ENCODE measurements at places on chromosomes 16 and 17. TPM values are rescaled to one million over a fixed set of nuclear protein-coding genes. Genes with fewer than 3 reads are reported as not detected.

GRCh38 chr17:19292377-19292711 lies 55.2 kb downstream of the EPN2 start:
- H3K36me3 ChIP-seq = no peaks in the 10 kb centered on the region
- no peak for DNase-seq
- H3K4me1 ChIP-seq = peaks cover 20% of the 10 kb centered on the region
- H3K4me3 ChIP-seq = no peak overlapping the region
- H3K27me3 ChIP-seq = peaks cover 6% of the 10 kb centered on the region

The TSPOAP1 gene
- total RNA-seq = 0.87 TPM

GRCh38 chr16:86048882-86049585 lies 150.1 kb downstream of the IRF8 start:
- peaks cover 49% of the 10 kb centered on the region for H3K27me3 ChIP-seq
- H3K4me1 ChIP-seq = no peaks in the 10 kb centered on the region
- DNase-seq = no peak
- no peaks in the 10 kb centered on the region for H3K36me3 ChIP-seq
- H3K4me3 ChIP-seq = no peak overlapping the region

GRCh38 chr16:87365021-87365713 lies 18.4 kb downstream of the FBXO31 start:
- no peak overlapping the region for H3K4me3 ChIP-seq
- H3K27ac ChIP-seq = no peak overlapping the region
- peaks cover 35% of the 10 kb centered on the region for H3K4me1 ChIP-seq
- no peak for DNase-seq
- no peaks in the 10 kb centered on the region for H3K36me3 ChIP-seq
- no peaks in the 10 kb centered on the region for H3K27me3 ChIP-seq

- no peaks in the 10 kb centered on the region for H3K4me1 ChIP-seq
- H3K4me3 ChIP-seq = no peak overlapping the region
- H3K27me3 ChIP-seq = peaks cover 3% of the 10 kb centered on the region
- DNase-seq = no peak
Measured at GRCh38 chr17:77193653-77194052, 52.9 kb downstream of the SEC14L1 start.

DNA sequence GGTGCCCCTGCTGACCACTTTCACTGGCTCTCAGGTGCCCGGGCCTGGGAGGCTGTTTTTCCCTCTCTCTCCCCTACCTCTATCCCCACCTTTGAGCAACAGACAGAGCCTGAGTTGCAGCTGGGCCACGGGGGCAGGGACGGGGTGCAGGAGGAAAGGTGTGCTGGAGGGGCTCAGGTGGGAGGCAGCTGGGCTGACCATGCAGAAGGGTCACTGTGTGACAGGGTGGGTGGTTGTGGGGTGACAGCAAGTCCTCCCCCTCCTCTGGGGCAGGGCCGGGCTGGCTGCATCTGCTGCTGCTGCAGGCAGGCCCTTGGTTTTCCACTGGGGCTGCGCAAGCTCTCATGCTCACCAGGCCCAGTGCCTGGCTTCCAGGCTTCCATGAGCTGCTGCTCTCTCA lies 6.6 kb downstream of the ZNF319 start:
- peaks cover 10% of the 10 kb centered on the region for H3K4me1 ChIP-seq
- no peak overlapping the region for H3K27ac ChIP-seq
- no peaks in the 10 kb centered on the region for H3K36me3 ChIP-seq
- DNase-seq = no peak
- H3K27me3 ChIP-seq = no peaks in the 10 kb centered on the region

DNA sequence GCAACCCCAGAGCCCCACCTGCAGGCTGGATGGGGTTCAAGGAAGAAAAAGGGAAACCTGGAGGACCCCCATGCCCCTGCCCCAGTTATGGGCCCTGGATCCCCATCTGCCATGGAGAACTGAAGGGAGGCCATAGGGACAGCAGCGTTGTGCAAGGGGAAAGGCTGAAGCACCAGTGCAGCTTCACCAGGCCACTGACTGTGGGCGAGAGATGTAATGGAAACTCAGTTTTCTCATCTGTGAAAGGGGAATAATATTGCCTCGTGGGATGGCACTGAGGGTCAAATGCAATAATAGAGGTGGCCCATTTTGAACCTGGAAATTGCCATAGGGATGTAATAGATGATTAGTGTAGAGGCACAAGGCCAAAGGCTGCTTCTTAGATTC lies 9.9 kb upstream of the TSPOAP1 start:
- peak overlapping the region; percentile 81 for H3K4me3 ChIP-seq
- H3K4me1 ChIP-seq = peaks cover 51% of the 10 kb centered on the region
- H3K27me3 ChIP-seq = peaks cover 2% of the 10 kb centered on the region
- no peaks in the 10 kb centered on the region for H3K36me3 ChIP-seq

DNA sequence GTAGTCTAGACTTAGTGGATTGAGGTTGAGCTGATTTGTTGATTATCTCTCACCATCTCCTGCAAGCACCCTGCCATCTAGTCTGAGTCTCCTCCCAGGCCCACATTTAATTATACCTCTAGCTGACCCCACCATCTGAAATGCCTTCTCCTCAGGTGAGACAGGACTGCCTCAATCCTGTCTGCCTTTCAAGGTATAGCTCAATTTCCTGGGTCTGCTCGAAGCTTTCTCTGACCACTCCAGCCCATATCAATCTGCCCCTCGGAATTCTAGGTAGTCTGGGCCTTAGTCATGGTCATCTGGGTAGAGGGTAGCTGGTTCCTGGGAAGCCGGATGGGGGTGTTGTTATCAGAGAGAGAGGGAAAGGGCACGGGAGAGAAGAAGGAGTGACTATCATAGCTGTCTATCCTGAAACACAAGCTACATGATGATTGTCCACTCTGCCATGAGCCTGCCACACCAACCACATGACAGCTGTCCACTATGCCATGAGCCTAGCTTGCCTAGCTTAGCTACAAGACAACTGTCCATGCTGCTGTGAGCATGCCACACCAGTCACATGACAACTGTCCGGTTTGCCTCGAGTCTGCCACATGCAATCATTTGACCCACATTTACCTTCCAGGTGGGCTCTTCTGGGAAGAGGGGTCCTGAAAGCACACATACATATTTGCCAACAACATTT lies 34.4 kb downstream of the LYRM9 start:
- no peak for DNase-seq
- H3K4me1 ChIP-seq = no peaks in the 10 kb centered on the region
- H3K27me3 ChIP-seq = peaks cover 32% of the 10 kb centered on the region
- no peak overlapping the region for H3K4me3 ChIP-seq

The AANAT gene
- not detected for total RNA-seq

The ANKRD13B gene
- 3.9 TPM for total RNA-seq

- H3K4me1 ChIP-seq = no peaks in the 10 kb centered on the region
- no peaks in the 10 kb centered on the region for H3K36me3 ChIP-seq
- DNase-seq = no peak
- H3K4me3 ChIP-seq = no peak overlapping the region
- no peak overlapping the region for H3K27ac ChIP-seq
Measured at GRCh38 chr16:11400076-11400475, 54.8 kb downstream of the RMI2 start.

DNA sequence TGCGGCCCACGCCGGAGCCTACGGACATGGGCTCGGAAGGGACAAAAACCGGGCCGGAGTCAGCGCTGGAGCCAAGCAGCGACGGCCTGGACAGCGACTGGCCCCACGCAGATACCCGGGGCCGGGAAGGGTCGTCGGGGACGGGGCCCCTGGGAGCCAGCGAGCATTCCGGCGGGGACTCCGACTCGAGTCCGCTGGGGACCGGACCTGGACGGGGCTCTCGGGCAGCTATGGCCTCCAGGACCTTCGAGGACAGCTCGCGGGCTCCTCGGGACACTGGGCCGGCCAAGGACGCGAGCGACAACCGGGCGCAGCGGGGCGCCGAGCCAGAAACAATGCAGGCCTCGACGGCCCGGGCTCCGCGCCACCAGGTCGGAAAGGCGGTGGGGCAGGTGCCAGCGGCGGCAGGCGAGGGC lies 1.0 kb downstream of the MYO15B start:
- H3K27ac ChIP-seq = no peak overlapping the region
- peaks cover 39% of the 10 kb centered on the region for H3K27me3 ChIP-seq
- no peak overlapping the region for H3K4me3 ChIP-seq
- H3K4me1 ChIP-seq = no peaks in the 10 kb centered on the region

The KRTAP9-8 gene
- total RNA-seq = not detected

GRCh38 chr17:67680445-67681224 lies 37.1 kb upstream of the NOL11 start:
- H3K27ac ChIP-seq = no peak overlapping the region
- H3K4me3 ChIP-seq = no peak overlapping the region
- no peaks in the 10 kb centered on the region for H3K36me3 ChIP-seq
- H3K4me1 ChIP-seq = peaks cover 7% of the 10 kb centered on the region
- peaks cover 2% of the 10 kb centered on the region for H3K27me3 ChIP-seq
- DNase-seq = no peak

GRCh38 chr16:84036982-84037425 lies 5.6 kb downstream of the SLC38A8 start:
- H3K4me1 ChIP-seq = peaks cover 5% of the 10 kb centered on the region
- peaks cover 8% of the 10 kb centered on the region for H3K36me3 ChIP-seq
- H3K27ac ChIP-seq = no peak overlapping the region
- DNase-seq = no peak

GRCh38 chr17:4072487-4073157 lies 70.2 kb downstream of the ZZEF1 start:
- H3K36me3 ChIP-seq = peaks cover 41% of the 10 kb centered on the region
- DNase-seq = peak; percentile 58
- H3K4me3 ChIP-seq = no peak overlapping the region
- H3K27me3 ChIP-seq = no peaks in the 10 kb centered on the region

DNA sequence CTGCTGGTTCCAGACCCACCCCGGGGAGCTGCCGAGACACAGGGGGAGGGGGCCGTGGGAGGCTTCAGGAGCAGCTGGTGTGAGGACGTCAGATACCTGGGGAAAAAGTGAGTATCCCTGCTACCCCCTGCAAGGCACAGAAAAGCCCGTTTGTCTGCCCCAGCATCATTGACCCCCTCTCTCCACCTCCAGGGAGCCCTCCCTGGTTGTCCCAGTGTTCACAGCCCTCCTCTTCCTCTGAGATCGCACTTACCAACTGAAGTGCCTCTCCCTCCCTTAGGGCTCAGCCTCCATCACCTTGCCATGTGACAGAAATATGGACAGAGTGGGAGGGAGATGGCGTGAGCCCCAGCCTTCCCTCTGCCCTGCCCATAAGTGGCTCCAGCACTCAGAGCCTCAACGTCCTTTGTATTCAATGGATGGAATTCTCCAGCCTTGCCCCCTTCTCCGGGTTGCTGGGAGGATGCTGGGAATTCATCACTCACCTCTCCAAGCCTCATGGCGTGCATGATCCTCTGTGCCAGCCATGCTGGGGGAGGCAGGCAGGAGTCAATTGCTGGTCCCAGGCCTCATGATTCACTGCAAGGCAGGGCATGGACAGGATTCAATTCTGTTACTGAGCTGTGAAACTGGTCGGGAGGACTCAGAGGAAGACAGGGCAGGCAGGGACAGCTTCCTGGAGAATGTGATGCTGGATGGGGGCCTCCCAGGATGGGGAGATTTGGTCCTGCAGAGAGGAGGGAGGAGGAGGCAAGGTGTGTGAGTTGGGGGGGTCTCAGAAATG lies 14.6 kb downstream of the SPNS3 start:
- no peak overlapping the region for H3K4me3 ChIP-seq
- peaks cover 32% of the 10 kb centered on the region for H3K27me3 ChIP-seq
- no peak overlapping the region for H3K27ac ChIP-seq
- peak; percentile 25 for DNase-seq

- H3K27me3 ChIP-seq = no peaks in the 10 kb centered on the region
- DNase-seq = peak; percentile 65
- H3K4me1 ChIP-seq = peaks cover 43% of the 10 kb centered on the region
- H3K4me3 ChIP-seq = peak overlapping the region; percentile 54
- peak overlapping the region; percentile 69 for H3K27ac ChIP-seq
Measured at GRCh38 chr16:14510939-14511799, 118.9 kb downstream of the PARN start.

DNA sequence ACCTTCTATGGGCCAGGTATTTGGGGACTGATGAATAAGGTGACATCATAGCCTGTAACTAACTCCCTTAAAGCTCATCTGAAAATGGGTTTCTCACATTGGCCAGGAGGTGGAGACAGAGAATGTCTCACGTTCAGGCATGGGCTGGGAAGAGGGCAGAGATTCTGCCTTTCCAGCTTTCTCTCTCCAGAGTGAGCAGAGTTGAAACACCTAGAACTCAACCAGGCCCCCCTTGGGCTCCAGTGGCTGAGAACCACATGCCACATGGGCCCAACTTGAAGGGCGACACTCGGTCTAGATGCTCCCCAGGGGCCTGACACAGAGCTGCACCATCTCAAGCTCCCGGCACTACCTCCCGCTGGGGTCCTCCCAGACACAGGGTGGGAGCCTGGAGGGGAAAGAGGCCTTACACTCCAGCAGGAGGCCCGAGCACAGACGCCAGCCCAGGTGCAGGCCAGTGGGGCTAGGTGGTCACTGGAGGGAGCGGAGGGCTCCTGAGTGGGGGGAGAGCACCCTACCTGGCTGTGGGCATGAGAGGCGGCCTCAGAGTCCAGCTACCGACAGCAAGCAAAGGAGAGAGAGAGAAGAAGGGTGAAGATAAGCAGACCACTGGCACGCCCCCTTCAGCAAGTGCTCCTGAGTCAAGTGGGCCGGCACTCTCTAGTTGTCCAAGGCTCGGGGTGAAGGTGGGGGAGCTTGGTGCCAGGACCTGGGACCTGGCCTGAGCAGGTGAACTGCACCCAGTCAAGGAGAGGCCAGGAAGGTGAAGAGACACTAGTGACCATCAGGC lies 55.9 kb downstream of the MYO18A start:
- H3K36me3 ChIP-seq = peaks cover under 1% of the 10 kb centered on the region
- peaks cover 3% of the 10 kb centered on the region for H3K27me3 ChIP-seq
- no peak overlapping the region for H3K4me3 ChIP-seq
- peak overlapping the region; percentile 31 for H3K27ac ChIP-seq
- peaks cover 15% of the 10 kb centered on the region for H3K4me1 ChIP-seq

The ITGA2B gene
- total RNA-seq = not detected

The CACNA1G gene
- 0.12 TPM for total RNA-seq

GRCh38 chr16:81633147-81633619 lies 145.9 kb upstream of the PLCG2 start:
- peaks cover 4% of the 10 kb centered on the region for H3K27me3 ChIP-seq
- H3K4me1 ChIP-seq = peaks cover 28% of the 10 kb centered on the region
- peak overlapping the region; percentile 57 for H3K4me3 ChIP-seq
- peak overlapping the region; percentile 56 for H3K27ac ChIP-seq
- DNase-seq = no peak
- H3K36me3 ChIP-seq = no peaks in the 10 kb centered on the region

The KRTAP4-3 gene
- not detected for total RNA-seq

The ABCC12 gene
- not detected for total RNA-seq

DNA sequence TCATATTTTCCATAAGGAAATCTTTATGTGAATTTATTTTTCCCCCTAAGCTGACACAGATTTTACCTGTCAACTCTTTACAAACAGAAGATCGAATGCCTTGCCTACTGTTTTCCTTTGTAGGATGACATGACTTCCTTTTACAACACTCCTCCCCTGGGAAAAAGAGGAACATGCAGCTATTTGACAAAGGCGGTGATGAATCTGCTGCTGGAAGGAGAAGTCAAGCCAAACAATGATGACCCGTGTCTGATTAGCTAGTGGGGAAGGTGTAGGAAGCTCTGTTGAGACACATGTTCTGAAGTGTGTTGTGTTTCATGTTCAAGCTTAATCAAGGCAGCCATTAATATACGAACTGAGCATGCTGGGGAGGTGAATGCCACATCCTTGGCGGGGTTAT lies 238.0 kb downstream of the PHKB start:
- peaks cover 34% of the 10 kb centered on the region for H3K36me3 ChIP-seq
- no peaks in the 10 kb centered on the region for H3K4me1 ChIP-seq
- H3K4me3 ChIP-seq = no peak overlapping the region
- no peak overlapping the region for H3K27ac ChIP-seq
- DNase-seq = no peak
- H3K27me3 ChIP-seq = no peaks in the 10 kb centered on the region
